ENCODE measurements at places on chromosomes 7 and 10. TPM values are rescaled to one million over a fixed set of nuclear protein-coding genes. Genes with fewer than 3 reads are reported as not detected.
A peak's percentile ranks its signal among the peaks of the same experiment; 100 is the strongest.

- no peak for DNase-seq
These were observed 146.4 kb downstream of the MGMT start for GRCh38 chr10:129613377-129613980.

DNA sequence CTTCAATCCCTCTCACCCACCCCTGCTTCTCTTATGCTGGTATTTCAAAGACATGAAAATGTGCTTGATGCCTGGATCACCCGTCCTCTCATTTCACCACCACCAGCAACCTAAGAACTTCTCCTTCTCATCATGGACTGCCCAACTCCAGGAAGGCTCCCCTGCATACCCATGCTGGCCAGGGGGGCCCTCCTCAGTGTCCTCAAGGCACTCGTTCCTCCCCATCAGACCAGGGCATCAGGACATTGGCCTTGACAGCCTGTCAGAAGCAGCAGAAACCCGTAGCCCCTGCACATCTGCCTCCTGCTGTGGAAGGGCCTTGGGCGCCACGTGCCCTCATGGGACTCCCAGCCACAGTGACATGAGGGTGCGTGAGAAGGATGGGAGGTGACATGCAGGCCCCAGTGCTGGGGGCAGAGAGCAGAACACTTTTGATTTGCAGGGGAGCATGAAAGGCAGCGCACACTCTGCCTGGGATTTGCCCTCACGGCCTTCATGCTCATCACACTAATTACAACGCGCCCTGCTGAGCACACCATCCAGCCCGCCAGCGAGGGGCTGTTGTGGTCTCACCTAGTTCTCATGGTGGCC is 1.9 kb upstream of the HSPA12A start:
- no peak for DNase-seq

GRCh38 chr7:129376076-129376777 is 58.0 kb upstream of the STRIP2 start:
- DNase-seq, result no peak

DNA sequence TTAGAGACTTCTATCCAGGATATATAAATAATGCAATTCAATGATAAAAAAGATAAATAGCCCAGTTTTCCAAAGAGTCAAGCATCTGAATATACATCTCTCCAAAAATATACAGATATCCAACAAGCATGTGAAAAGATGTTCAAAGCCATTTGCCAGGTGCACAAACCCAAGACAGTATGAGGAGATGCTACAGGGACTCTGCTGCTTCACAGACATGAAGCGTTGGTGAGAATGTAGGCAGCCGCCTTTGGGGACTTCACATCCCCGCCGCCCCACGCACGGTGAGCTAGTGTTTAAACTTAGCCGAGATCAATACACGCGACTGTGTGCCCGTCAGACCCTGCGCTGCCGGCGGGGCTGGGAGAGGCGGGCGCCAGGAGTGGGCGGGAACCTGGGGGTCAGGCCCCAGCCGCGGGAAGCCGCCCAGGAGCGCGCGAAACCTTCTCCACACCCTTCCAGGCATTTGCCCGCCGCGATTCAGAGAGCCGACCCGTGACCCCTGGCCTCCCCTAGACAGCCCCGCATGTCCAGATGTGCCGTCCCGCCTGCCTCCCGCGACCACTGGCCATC is 927 bp upstream of the ALOX5 start:
- DNase-seq, result no peak

DNA sequence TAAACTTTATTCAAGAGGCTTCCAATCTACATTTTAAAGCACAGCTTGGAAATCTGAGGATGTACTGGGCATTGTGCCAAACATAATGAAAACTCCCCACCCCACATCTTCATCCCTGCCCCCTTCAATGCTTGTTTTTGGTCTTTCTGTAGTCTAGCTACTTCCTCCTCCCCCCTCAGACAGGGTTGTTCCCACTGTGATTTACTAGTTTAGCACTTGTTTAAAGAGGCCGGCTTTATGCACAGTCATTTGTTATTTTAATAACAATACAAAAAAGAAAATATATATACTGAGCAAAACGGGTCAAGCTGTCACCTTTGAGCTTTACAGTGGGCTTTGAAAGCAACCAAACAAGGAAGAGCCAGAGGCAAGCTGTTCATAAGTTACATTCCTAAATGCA is 132.6 kb downstream of the CHRM2 start:
- DNase-seq, result no peak

DNA sequence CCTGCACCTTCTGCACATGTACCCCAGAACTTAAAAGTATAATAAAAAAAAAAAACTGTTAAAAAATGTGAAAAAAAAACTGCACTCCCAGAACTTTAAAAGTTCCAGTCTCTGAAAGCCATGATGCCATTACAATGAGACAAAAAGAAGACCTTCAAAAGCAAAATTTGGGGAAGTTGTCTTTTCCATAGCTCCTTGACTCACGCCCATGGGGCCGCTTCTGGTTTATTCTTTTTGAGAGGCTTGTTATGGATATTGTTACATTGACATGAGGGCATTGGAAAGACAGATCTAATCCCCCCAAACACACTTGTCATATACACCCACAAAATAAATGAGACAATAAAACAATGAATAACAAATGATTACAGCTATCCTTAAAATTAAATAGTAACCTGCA is 798 bp downstream of the BLNK start:
- DNase-seq, result no peak

GRCh38 chr7:93551063-93551895 is 23.2 kb downstream of the CALCR start:
- DNase-seq, result no peak

DNA sequence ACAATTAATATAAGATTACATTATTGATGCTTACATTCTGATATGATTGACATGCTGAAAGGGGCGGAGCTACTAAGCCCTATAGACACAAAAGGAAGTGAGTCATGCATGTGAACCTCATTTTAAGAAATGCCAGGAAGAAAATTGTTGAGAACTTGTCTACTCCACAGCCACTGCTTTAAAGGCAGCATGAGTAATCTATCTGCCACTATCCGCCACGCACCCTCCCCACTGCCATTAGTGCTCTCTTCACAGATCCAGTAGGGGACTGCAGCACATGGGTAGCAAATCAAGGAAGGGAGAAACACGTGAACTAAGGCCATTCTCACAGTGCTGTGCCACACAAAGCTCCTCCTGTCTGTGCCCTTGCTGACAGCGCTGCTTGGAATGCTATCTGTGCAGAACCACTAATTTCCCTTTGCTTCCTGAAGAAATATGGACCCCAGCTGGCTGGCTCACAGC is 524.8 kb downstream of the GRM8 start:
- no peak for DNase-seq

GRCh38 chr10:131937836-131938235 is 37.0 kb downstream of the PPP2R2D start:
- DNase-seq, result no peak

- no peak for DNase-seq
These were observed 229.0 kb upstream of the SP4 start for GRCh38 chr7:21198921-21199320.

- no peak for DNase-seq
These were observed 72.6 kb downstream of the JAZF1 start for GRCh38 chr7:28107960-28108359.

- DNase-seq, result no peak
These were observed 414.0 kb upstream of the MKI67 start for GRCh38 chr10:128540128-128540762.

GRCh38 chr7:103317009-103317408 is 19.8 kb downstream of the PMPCB start:
- no peak for DNase-seq

DNA sequence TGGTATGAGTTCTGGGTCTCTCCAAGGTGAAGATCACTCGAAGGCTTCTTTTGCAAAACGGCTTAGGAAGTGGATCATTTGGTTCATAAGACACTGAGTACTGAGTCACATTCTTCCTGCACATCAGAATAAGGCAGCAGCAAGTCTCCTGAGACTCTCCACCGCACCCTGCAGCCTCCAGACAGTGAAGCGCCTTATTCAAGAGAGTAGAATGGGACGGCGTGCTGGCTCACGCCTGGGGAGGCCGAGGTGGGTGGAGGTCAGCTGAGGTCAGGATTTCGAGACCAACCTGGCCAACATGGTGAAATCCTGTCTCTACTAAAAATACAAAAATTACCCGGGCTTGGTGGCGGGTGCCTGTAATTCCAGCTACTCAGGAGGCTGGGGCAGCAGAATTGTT is 70.3 kb downstream of the C10orf143 start:
- DNase-seq, result no peak

- no peak for DNase-seq
These were observed 72.5 kb downstream of the CXCL12 start for GRCh38 chr10:44312401-44312800.

- no peak for DNase-seq
These were observed 103.0 kb upstream of the CARD11 start for GRCh38 chr7:3146571-3147226.

DNA sequence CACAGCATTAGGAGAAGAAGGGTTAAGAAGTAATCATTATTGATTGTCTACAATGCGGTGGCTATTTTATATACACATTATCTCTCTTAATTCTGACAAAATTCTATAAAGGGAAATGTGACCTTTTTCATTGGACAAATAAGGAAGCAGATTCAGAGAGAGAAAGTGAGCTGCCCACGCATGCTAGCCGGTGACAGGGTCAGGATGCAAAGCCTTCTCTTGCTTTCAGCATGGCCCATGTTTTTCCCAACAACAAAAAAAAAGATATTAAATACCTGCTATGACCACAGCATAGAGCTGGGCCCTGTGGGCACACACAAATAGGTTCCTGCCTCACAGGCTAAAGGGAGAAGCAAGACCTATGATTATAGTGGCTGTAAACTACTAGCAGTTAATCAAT is 66.8 kb downstream of the PPP1R3C start:
- DNase-seq, result no peak

DNA sequence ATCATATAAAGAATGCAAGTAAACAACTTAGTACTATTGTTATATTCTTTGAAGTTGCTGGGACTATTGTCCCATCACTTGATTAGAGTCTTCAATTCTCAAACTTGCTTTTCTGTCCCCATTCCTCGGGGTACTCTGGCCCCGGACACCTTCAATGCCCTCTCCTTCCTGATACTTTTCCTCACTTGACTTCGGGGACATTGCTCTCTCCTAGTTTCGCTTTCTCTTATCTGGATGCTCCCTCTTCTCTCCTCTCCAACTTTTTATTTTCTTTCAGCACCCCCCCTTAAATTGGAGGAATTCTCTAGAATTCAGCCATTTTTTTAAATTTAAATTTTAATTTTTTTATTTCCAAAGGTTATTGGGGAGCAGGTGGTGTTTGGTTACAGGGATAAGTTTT is 10.6 kb upstream of the OPTN start:
- no peak for DNase-seq

- DNase-seq, result peak; percentile 23
These were observed 98.4 kb upstream of the HABP2 start for GRCh38 chr10:113454341-113455061.

Gene PTPRN2
- polyA plus RNA-seq, result 6.6 TPM

Gene ADAM12
- 10.2 TPM for polyA plus RNA-seq

Gene ASZ1
- polyA plus RNA-seq, result not detected

Gene MEIG1
- 0.67 TPM for polyA plus RNA-seq

Gene PAPSS2
- polyA plus RNA-seq, result 25.5 TPM

Gene PCLO
- polyA plus RNA-seq, result 2.6 TPM

Gene MMRN2
- polyA plus RNA-seq, result 29.9 TPM
